ENCODE measurements at places on chromosomes 2 and 18. TPM values are rescaled to one million over a fixed set of nuclear protein-coding genes. Genes with fewer than 3 reads are reported as not detected.
A peak's percentile ranks its signal among the peaks of the same experiment; 100 is the strongest.

DNA sequence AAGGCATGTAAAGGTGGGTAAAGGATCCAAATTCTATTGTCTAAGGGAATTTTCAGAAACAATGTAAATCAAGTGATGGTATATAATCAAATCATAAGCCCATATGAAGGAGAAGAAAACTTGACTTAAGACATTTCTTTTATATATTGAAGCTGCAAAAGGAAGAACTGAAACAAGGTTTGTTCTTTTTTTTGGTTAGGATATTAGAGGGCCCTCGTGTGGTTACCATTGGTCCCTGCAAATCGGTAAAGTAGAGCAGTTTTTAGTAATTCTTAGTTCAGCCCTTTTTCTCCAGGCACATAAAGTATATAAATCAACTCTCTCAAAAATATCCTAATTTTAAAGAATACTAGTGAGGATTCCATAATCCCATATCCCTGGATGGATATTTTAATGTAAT, 105.6 kb upstream of the STK17B start:
- DNase-seq: no peak

- DNase-seq: no peak
Measured at GRCh38 chr2:237982039-237982725, 15.4 kb downstream of the UBE2F start.

DNA sequence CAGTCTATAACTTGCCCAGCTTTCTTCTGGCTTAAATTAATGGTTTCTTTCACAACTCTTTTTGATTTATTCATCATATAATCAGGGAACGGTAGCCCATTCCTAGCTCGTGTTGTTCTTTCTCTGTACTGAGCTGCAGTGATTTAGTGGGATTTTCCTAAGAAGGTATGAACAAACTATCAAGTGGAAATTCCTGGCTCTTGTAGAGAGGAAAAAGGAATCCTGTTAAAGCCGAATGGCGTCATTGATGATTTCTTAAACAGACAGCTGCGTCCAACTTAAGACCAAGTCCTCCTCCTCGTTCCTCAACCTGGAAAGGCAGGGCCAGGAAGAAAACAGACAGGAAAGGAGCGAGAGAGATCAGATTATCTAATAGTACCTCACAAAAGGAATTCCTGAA, 69.2 kb upstream of the CABLES1 start:
- DNase-seq: no peak

GRCh38 chr2:128379021-128380015, 60.6 kb upstream of the HS6ST1 start:
- DNase-seq: peak; percentile 78

DNA sequence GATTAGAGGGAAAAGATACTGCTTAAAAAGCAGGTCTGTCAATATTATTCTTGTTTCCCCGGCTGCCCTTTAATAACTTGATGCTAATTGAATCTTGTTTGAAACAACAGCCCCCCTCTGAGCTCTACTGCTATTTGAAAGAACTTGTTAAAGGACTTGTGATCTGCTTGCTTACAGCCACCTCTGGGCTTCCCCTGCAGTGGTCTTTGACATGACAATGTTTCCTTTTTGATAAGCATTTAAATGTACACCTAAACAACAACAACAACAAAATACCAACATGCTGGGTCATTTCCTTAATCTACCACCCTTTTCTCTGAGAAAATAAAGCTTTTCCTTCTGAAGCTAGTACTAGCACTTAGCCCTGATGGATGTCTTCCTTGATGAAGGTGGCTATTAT, 3.9 kb downstream of the HOXD1 start:
- no peak for DNase-seq

DNA sequence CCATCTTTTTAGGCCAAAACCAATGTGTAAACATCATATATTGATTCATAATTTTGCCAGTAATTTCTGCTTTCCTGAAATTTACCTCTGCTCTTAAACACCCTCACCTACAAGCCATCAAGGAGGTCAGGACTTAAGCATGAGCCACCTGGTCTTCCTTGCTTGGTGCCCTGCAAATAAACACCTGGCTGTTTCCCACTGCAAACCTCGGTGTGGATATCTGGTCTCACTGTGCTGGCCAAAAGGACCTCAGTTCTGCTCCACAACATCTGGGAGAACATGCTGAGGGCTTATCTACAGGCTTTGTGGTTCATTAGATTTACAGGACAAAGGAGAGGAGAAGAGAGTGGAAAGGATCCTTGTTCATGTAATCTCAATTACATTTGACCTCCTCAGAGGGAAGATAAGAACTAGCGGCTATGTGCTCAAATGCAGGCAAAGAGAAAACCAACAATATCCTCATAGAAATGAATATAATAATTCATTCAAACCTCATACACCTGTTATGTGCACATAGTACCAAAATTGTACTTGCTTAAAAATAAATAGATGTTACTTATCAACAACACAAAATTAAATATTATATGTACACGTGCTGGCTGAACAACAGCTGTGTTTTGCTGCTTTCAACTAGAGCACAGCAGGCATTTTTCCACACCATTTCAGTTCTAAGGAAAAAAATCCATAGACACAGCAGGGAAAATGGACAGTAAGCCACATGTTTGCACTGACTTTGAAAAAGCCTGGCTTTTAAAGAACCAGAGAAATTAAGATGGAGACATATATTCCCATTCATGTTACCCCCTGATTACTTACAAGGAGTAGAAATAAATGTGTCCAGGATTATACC, 465.1 kb downstream of the LPIN1 start:
- DNase-seq: no peak

- DNase-seq: no peak
Measured at GRCh38 chr2:177147834-177148445, 64.7 kb upstream of the HNRNPA3 start.

MTX2 gene
- 22.8 TPM for total RNA-seq

DNA sequence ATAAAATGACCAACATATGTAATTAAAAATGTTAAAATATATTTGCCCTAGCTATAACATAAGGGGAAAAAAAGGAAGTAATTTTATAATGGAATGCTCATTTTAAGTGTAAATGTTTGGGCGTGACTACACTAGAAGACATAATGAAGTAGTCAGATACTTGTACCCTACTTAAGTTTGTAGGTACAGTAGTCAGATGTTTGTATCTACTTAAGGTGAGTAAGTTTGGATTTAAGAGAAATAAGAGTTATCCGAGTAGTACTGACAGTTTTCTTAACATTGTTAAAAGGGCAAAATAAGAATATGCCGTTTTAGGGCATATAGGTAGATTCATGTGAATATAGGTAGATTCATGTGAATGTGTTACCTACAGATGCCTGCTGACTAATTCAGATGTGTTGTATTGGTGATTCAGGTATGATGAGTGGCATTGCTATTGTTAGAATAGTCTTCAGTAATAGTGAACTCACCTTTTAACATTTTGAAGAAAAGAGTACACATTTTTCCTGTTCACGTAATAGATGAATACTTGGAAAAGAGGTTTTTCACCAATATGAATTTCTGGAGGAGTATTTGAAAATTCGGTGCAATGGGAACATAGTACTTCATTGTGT, 14.9 kb downstream of the VAPA start:
- DNase-seq: no peak

LYPD6B gene
- total RNA-seq: not detected

DNA sequence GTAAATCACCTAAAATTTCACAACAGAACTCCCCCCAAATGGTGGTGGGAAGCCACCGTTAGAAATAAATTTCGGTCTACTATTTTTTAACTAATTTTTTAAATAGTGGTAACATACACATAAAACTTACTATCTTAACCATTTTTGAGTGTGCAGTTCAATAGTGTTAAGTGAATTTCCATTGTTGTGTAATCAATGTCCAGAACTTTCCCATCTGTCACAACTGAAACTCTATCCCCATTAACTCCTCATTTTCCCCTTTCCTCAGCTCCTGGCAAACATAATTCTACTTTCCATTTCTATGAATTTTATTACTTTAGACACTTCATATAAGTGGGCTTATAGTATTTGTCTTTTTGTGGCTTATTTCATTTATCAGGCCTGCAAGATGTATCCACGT, 34.1 kb upstream of the HNMT start:
- no peak for DNase-seq

GRCh38 chr2:191250986-191251385, 5.8 kb downstream of the MYO1B start:
- DNase-seq: no peak

DNA sequence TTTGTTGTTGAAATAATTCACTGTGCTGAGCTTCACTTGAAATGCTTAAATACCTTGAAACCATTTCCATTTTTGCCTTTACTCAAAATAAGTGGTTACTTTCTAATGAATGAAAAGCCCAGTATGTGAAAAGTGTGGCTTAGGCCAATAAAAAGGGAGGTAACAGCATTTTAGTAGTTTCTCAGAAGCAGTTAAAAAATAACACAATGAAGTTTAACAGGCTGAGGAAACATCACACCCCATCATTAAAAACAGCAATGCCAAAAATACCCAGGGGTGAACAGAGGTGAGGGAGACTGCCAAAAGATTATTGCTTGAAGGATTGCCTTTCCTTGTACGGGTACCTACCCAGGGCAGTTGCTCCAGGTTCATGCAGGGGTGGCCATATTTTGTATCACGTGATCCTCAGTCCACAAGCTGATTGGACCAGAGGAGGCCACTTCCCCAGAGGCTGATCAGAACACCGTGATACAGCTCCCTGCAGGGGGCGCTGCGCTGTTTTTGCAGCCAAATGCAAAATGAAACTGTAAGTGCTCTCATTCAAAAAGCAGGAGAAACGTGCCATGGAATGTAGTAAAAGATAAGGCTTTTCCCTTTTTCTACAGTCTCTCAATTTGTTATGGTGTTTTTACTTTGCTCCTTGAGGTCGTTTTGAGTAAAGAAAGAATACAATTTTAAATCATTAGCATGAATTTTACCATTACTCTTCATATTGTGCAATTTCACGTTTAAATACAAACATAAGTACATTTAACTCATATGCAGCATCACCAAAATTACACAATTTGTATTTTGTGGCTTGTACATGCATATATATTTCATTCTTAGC, 70.2 kb upstream of the SH3BP4 start:
- peak; percentile 86 for DNase-seq

HOXD10 gene
- 1.9 TPM for total RNA-seq

- no peak for DNase-seq
Measured at GRCh38 chr2:124524155-124524915, 499.2 kb downstream of the CNTNAP5 start.

DNA sequence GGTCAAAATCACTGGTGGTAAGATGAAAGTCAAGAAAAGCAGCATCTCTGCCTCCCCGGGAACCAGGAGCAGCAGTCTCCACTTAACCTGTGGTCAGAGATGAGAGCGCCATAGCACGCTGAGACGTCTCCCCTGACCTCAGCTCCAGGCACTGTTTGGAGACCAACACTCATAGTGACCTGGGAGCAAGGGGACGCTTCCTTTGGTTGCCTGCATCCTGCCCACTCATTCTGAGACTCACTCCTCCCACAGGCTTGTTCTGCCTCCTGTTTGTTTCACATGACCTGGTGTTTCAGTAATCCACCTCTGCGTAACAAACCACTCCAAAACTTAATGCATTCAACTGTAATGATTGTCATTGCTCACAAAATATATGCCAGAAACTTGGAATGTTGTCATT, 139.3 kb downstream of the ACOXL start:
- DNase-seq: no peak

All from sciatic nerve (tissue), 2 donors.